ENCODE measurements at places on chromosomes 6 and 20. TPM values are rescaled to one million over a fixed set of nuclear protein-coding genes. Genes with fewer than 3 reads are reported as not detected.
A peak's percentile ranks its signal among the peaks of the same experiment; 100 is the strongest.

DNA sequence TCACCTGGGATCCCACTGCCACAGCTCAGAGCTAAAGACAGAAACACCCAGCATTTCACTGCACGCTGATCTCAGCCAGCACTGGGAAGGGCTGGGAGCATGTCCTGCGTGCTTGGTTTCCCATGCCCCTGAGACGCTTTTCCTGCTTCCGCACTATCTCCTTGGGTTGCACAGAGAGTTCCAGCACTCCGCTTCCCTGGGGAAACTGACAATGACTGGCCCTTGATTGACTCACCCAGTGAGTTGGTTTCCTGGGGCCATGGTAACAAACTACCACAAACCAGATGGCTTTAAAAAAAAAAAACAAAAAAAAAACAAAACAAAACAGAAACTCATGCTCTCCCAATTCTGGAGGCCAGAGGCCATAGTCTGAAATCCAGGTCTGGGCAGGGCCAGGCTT lies 14.8 kb upstream of the MAS1L start:
- DNase-seq = no peak

DNA sequence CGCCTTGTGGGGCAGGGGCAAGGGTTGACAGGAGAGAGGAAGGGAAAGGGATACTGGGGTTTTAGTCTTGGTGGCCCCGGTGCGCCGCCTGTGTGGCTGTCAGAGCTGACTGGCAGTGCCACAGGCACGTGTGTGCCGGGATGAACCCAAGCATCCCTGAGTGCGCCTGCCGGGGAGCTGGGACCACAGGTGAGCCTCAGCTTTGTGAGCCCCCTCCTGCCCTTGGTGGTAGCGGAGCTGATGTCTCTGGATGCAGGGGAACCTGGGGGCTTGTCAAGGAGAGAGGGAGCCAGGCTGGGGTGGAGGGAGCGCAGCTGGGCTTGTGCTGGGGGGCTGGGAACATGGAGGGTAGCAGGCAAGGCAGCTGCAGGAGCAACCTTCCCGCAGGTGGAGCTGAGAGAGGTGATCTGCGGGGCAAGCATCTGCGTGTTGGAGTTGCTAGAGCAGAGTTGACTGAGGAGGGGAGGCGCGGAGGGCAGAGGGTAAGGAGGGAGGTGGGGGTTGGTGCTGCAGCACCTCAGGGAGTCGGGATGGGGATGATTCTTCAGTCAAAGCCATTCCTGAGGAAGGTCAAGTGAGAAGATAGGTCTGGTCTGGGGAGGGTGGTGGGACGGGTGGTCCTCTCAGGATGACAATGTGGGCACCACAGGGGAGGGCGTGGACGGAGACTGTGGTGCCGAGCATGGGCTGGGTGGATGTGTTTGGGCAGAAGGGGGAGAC lies 28.1 kb downstream of the PYGB start:
- DNase-seq = no peak

- DNase-seq = peak; percentile 49
Measured at GRCh38 chr20:1423625-1424106, 30.8 kb upstream of the FKBP1A start.

KHDC1 gene
- total RNA-seq = 3.0 TPM
